Naive thymus-derived CD4-positive, alpha-beta T cell (primary cell): ENCODE measurements at places on chromosomes 7 and 10. TPM values are rescaled to one million over a fixed set of nuclear protein-coding genes. Genes with fewer than 3 reads are reported as not detected.
A peak's percentile ranks its signal among the peaks of the same experiment; 100 is the strongest.

GRCh38 chr7:45000093-45001032 is at the start of gene CCM2:
CCM2 (plus strand) TSS chr7:45000201; CDS start chr7:45000334, 133 bp downstream.
- no peak for DNase-seq

- DNase-seq: no peak
Observed at GRCh38 chr7:152862856-152863255, 103.3 kb downstream of the ACTR3B start.

The AASS gene
- 3.4 TPM for total RNA-seq

The CDHR3 gene
- total RNA-seq: 6.5 TPM

The ANKRD1 gene
- total RNA-seq: not detected in 2 replicates

The PTF1A gene
- total RNA-seq: not detected

GRCh38 chr10:16597656-16598055 is 76.0 kb upstream of the C1QL3 start:
- DNase-seq: no peak

DNA sequence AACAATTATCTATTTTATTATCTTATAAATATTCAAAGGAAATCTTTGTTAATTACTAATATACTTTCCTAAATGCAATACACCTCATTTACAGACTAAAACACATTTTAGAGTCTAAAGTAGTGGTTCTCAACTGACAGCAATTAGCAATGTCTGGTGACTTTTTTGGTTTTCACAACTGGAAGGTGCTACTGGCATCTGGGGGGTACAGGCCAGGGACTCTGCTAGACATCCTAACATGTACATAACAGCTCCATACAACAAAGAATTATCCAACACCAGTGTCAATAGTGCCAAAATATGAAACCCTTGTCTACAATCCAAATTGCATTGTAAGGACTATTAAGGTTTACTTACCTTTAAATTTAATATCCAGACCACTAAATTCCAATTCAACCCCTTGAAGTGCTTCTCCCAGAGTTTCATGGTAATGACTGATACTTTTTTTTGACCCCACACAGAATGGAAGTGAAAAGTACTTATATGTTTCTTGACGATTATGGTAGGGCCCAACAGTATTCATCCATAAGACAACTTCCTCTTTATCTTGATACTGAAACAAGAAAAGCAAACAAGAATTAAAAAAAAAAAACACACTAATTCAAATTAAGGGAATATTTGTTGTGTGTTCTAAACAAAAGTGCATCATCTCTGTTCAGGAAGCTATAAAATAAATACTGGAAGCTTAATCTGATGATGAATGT is 10.4 kb downstream of the TM9SF3 start:
- no peak for DNase-seq

GRCh38 chr7:25348104-25348503 is 119.8 kb upstream of the NPVF start:
- no peak for DNase-seq

GRCh38 chr10:4596951-4597350 is 229.1 kb upstream of the AKR1E2 start:
- no peak for DNase-seq

The CTTNBP2 gene
- total RNA-seq: 0.16 TPM

DNA sequence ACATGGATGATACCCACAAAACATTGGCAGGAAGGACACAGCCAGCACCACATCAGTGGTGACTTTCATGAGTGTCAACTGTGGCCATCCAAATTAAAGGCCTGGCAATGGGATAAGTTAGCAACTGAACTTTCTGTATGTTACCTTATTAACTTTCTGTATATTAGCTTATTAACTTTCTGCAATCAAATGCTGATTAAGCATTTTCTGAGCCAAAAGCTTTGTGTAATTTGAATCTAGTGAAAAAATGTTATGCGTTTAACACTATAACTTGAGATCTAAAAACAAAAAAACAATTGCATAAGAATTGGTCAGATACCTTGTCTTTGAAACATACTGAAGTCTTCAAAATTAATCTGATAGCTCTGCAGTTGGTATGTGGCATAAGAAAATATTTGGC is 159.3 kb downstream of the ZNF33B start:
- DNase-seq: no peak

The MMRN2 gene
- not detected in 2 replicates for total RNA-seq

GRCh38 chr10:77319557-77319956 is 318.1 kb downstream of the KCNMA1 start:
- DNase-seq: no peak

DNA sequence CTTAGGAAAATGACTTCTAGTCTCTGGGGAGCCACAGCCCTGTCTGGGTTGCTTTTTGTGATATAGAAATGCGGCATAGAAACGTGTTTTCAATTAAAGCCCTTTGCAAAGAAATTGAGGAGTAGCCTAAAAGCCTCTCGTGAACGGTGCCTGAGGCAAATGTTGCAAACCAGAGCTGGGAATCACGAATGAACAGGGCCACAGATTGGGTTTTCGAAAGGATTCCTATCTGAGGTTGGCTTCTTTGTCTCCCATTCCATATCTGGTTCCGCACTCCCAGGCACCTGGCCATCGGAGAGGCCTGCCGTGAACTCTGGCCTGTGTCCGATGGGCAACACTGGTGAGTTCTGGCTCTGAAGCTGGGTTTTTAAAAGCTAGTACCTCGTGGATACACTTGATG is 221.6 kb downstream of the TCF7L2 start:
- no peak for DNase-seq

GRCh38 chr10:23063045-23063972 is 32.1 kb upstream of the MSRB2 start:
- no peak for DNase-seq

DNA sequence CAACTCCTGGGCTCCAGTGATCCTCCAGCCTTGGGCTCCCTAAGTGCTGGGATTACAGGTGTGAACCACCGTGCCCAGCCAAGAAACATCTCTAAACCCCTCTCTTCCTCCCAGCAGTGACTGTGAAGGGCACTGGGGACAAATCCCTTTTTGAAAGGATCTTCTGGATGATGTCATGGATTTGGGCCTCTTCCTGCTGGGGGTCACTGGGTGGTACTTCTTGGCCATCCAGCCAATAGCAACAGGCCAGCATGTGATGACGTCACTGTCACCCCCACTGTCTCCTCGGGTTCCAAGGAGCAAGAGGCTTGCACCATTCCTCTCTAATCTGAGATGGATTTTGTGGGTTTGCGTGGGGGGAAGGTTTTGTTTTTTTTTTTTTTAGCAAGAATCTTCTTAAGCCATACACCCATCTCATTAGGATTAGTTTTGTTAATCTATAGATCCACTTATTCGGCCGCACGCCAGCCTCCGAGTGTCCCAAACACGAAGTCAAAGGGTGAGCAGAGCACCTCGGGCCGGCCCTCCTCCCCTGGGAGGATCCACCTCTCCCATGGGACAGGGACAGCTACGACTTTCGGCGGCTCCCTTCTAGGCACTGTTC is 29.4 kb upstream of the TNRC18 start:
- DNase-seq: no peak

The ANKRD30A gene
- not detected for total RNA-seq

- no peak for DNase-seq
Observed at GRCh38 chr10:126650161-126650560, 20.3 kb downstream of the C10orf90 start.

The SP4 gene
- 47.7 TPM for total RNA-seq

GRCh38 chr10:94992811-94993210 is 54.4 kb downstream of the CYP2C9 start:
- DNase-seq: no peak

GRCh38 chr7:2637066-2637471 is 5.3 kb downstream of the TTYH3 start:
- no peak for DNase-seq

The SLC16A9 gene
- total RNA-seq: not detected

- DNase-seq: no peak
Observed at GRCh38 chr10:110368002-110368401, 63.3 kb upstream of the SMNDC1 start.

GRCh38 chr10:123175389-123176387 is 21.5 kb downstream of the BUB3 start:
- no peak for DNase-seq

The PRLHR gene
- total RNA-seq: not detected in 2 replicates

- no peak for DNase-seq
Observed at GRCh38 chr10:2119316-2119715, 382.0 kb upstream of the ADARB2 start.

DNA sequence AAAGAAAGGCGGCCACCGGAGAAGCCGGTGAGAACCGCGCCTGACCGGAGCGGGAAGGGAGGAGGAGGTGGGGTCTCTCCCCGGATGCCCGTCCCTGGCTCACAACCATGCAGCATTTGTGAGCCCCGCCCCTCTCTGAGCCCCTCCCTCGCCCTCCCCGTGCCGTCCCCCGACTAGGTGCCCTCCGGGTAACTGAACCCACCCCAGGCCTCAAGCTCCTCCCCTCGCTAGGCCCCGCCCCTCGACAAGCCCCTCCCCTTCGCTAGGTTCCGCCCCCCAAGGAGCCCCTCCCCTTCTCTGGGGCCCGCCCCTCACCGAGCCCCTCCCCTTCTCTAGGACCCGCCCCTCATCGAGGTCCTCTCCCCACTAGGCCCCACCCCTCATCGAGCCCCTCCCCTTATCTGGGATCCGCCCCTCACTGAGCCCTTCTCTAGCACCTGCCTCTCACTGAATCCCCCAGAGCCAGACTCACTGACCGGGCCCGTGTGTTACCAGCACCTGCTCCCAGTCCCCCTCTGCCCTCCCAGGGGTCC is 42.2 kb upstream of the HSPB1 start:
- peak; percentile 28 for DNase-seq

DNA sequence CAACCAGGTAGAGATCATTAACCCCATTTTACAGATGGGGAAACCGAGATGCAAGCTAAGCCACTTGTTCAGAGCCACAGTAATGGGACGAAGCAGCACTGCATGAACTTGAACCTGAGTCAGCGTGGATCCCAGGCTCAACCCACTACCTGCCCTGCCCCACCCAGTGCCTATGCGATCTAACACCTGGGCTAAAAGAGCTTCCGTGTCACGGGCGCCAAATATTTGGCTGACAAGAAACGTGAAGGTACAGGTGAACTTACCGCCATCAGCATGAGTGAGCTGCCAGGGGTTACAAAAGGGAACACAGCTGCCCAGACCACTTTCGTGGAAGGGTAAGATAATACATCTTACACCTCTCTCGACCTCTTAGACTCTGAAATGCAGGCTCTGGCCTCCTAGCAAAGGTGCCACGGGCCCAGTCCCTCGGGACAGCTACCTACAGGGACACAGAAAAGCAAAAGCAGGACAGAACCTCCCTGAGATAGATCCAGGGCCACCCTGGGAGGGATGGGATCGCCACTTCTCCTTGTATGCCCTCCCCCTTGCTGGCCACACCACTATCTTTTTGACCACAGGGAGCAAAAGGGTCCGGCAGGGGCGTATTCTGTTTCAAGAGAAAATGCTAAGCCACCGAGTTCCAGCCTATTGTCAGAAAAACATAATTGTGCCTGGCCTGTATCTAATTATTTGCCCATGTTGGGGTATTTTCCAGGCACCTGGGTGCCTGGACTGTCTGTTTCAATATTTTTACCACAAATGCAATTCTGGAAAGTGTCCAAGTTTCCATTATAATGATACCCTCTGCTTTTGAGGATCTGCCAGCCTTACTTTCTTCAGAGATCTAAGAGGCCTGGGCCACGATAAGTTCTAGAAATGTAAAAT is 6.4 kb downstream of the CHST15 start:
- no peak for DNase-seq

DNA sequence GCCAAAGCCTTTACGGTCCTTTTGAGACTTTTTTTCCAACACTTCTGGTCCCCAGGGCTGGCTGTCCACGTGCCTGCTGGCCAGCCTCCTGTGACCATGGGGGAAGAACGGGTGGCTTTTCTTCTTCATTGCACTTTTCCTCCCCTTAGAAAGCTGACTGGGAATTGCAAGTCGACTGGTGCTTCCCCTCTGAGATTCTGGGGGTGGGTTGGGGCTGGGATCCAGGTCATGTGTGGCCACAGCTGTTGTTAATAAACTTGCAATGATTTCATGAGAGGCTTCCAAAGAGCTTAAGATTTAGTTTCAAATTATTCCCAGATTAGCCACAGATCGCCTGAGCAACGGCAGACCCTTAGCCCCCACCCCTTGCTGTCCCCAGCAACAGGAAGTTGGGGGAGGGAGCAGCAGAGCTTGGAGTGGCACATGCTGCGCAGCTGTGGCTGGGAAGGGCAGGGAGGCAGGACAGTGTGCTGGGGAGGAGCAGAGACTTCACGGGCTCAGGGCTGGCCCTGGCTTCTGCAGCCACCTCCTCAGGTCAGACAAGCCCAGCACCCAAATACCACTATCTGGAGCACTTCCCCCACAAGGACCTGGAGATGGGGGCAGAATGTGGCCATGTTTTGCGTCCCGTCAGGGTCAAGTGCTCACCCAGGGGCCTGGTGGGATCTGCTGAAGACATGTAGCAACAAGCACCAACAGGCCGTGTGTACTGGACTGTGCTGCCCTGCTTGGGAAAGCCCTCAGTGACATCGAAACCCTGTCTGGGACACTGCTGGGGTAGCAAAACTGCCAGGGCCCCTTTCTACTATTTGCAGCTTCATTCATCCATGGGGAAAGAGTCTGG is 147.1 kb downstream of the RNF216 start:
- no peak for DNase-seq

GRCh38 chr7:107173691-107174406 is 5.0 kb downstream of the HBP1 start:
- no peak for DNase-seq
